ENCODE measurements at places on chromosomes 5 and 9. TPM values are rescaled to one million over a fixed set of nuclear protein-coding genes. Genes with fewer than 3 reads are reported as not detected.

DNA sequence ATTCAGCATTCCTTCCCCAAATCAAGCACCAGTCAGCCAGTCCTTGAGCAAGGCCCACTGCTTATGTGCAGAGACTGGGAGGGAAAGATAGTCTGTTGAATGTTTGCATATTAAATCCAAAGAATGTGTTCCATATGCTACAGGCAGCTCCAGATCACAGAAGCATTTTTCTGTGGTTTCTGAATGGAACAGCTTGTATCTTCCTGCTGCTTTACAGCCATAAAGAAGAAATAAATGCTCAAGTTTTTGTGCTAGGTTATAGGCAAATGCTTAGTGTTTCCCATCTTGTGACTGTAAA lies 310.3 kb downstream of the TRIM36 start:
- DNase-seq, result no peak

DNA sequence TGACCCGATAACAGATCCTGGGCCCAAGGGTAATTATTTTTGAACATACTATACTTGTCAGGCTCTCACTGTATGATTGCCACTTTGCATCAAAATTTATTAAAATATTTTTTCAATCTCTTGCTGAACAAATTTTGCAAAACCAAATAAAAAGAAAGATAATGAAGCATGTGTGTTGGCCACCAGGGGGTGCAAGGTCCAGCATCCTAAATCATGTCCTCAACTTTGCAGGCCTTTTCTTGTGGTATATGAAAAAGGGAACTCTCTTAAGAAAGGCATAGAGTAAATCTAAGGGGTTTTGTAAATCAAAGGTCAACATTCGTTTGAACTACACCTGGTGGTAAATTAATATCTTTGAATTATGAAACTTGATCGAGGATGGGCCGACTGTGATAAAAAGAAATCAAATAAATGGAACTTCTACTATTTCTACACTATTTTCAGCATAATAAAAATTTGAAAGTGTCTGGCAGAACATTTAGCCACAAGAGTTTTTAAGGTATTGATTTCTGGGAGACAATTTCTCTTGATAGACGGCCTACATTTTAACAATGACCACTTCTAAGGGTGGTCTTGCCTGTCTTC lies 676.5 kb downstream of the DMRTA1 start:
- no peak for DNase-seq

GRCh38 chr5:106136061-106136460 lies 1534.7 kb downstream of the EFNA5 start:
- no peak for DNase-seq

- no peak for DNase-seq
These were observed 232.8 kb downstream of the DOCK8 start for GRCh38 chr9:447230-448025.

GRCh38 chr9:117906763-117907162 lies 202.6 kb downstream of the TLR4 start:
- DNase-seq, result no peak

DNA sequence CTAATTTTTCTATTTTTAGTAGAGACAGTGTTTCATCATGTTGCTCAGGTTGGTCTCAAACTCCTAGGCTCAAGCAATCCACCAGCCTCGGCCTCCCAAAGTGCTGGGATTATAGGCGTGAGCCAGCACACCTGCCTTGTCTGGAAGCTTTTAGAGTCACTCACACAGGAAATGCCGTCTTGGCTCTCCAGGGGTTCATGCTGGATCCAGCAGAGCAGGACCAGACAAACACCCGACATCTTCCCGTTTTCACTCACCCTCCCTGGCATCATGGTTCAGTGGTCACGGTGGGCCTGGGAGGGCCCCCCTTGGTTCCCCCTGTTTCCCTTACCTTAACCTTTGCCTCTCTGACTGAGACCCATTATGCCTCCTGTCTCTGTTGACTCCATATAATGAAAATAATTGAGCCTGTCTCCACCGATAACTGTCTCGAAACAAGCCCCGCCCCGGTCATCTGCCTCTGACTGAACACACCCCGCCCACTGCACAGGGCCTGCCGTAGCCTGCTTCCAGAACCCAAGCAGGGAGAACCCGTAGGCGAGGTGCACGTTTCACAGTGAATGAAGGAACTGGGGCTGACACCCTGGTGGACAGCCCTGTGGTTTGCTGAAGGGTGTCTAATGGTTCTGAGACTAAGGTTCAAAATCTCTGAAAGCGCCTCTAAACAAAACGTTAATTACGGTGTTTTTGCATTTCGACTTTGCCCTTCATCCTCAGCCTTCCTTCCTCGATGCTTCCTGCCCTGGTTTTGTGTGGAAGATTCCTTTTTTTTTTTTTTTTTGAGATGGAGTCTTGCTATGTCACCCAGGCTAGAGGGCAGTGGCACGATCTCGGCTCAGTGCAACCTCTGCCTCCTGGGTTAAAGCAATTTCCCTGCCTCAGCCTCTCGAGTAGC lies 39.7 kb upstream of the SPRY4 start:
- no peak for DNase-seq

DNA sequence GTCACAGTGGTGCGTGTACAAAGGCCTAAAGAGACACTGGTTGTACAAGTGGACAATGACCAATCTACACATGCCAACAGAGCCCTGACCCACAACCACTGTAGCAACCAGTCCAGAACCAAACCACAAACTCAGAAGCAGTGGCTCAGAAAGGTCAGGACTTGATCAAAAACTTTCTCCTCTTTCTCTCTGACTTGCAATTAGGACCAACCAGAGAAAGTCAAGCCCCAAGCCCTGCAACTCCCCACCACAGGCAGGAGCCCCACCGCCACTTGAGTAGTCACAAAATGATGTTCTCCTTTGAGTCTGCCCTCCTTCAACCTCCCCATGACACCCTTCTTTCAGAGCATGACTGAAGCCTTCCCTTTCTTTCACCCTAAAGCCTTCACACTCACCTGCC lies 291.8 kb downstream of the CDH10 start:
- no peak for DNase-seq

- no peak for DNase-seq
These were observed 14.2 kb downstream of the AHRR start for GRCh38 chr5:335740-336038.

IL3 gene
- total RNA-seq, result not detected

DNA sequence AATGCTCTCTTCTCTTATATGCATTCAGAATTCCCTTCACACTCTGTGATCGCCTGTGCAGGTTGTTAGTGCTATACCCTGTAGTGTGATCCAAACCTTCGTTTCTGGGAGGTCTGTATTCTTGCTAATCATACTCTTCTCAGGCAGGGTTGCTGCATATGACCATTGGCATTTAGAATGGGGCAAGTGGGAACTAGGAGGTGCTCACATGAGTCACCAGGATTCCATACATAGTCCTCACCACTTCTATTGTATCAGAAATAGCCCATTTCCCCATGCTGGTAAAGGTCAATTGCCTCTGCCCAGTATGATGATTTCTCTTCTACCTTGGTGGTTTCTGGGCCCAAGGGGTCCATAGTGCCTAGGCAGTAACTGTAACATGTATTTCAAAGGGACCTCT lies 443.5 kb upstream of the CDH6 start:
- DNase-seq, result no peak

ZFP37 gene
- 27.8 TPM for total RNA-seq

DNA sequence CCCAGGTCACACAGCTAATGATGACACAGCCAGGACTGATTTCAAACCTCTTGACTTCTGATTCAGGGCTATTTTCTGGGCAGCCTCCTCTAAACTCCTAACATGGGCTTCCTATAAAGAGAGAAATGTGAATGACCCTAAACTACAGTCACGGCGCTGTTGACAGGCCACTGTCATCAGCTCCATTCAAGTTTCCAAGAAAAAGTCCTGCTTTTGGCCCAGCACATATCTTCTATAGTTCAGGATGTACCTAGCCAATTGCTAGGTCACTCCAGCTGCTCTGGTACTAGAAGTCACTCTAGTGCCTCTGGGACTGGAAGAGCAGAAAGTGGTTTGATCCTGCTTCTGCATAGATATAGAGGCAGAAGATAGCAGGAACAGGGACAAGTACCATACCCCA lies 64.9 kb upstream of the TARS1 start:
- DNase-seq, result no peak

LSM11 gene
- total RNA-seq, result 90.5 TPM

CCDC69 gene
- total RNA-seq, result 0.78 TPM

IL9 gene
- not detected for total RNA-seq

- DNase-seq, result no peak
These were observed 78.8 kb downstream of the NIPSNAP3B start for GRCh38 chr9:104842698-104843097.

DMGDH gene
- 1.2 TPM for total RNA-seq

DNA sequence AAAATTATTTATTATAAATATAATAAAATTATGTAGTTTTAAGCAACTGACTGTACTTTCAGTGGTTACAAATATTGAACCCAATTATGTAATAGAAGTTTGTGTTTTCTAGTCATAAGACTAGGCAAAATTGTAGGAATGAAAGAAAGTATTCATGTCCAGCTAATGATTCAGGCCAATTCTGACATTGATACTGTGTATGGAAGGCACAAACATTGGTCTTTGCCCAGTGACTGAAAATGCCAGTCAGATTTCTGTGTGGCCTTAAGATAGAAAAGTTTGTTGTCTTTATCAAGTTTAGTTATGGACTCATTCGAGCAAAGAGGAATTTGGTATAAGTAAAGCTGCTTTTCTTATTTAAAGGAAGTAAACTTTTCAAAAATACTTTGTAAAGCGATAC lies 60.3 kb downstream of the SLC12A2 start:
- DNase-seq, result no peak

- peak; percentile 83 for DNase-seq
These were observed 148.2 kb upstream of the KLF4 start for GRCh38 chr9:107637421-107638420.

DNA sequence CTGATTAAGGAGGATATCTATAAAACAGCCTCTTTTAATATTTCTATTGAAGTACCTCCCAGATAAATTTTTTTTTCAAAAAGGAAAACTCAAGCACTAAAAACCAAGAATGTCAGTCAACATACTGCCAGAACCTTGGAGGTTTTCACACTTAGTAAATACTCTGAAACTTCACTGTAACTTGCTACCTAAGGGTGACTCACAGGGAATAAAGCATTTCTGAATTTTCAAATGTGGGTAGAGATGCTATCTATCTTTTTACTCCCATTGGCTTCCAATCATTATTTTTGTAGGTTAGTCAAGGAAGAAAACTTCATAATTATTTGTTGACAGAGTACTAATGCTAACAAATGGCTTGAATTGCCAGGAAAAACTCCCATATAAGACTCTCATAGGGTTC lies 46.1 kb downstream of the SLC25A46 start:
- DNase-seq, result no peak

WNK2 gene
- 16.4 TPM for total RNA-seq

GRCh38 chr9:33223696-33224095 lies 16.3 kb upstream of the SPINK4 start:
- DNase-seq, result no peak

GRCh38 chr9:7333719-7334118 lies 465.9 kb downstream of the DMAC1 start:
- no peak for DNase-seq

DNA sequence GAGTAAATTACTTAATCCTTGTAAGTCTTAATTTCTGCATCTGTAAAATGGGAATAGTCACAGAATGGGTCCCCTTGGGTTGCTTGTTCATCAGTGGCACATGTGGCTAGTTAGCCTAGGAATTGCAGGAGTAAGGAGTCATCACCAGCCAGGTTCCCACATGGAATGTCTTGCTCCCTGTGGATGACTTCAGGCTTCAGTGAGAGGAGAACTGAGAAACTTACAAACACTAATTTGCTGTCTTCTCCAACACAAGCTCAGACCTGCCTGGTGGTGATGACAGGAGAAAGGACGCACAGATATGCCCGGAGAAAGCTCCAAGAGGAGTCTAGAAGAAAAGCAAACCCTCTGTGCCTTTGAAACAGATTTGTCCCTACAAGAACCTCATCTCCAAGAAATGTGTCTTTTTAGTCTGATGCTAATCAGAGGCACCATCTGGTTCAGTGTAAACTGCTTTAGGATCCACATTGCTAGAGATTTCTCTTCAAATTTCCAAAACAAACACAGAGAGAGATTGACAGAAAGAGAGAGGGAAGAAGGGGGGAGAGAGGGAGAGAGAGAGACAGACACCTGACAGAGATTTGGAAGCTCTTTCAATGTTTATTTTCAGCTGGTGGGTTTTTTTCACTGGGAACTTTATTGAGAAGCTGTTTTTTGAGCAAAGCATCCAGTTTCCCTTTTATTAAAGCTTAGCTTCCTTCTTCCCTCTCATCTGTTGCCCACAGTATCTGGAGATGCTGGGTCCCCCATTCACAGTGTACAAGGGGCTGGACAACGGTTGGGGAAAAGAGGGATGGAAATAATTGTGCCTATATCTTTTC lies 128.3 kb downstream of the DOCK2 start:
- DNase-seq, result no peak

RNF130 gene
- 78.0 TPM for total RNA-seq

PHF24 gene
- total RNA-seq, result 25.6 TPM

DNA sequence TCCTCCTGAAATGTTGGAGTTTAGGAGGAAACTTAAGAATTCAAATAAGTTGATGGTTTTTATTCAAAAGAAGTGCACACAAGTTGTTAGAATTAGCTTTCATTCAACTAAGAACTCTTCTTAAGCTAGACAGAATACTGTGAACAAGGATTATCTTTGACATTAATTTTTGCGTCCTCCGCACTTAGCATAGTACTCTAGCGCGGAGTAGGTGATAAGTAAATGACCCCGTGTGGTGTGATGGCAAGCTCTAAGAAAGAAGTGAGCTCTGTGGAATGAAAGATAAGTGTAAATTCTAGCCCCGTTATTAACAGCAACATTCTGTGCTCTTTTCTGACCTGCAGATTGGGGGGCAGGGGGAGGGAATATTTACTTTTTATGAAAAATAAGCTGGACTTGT lies 1.0 kb downstream of the BRIX1 start:
- no peak for DNase-seq

GRCh38 chr5:149348518-149348917 lies 3.2 kb downstream of the GRPEL2 start:
- no peak for DNase-seq
